ENCODE measurements at places on chromosomes 1 and 21.

DNA sequence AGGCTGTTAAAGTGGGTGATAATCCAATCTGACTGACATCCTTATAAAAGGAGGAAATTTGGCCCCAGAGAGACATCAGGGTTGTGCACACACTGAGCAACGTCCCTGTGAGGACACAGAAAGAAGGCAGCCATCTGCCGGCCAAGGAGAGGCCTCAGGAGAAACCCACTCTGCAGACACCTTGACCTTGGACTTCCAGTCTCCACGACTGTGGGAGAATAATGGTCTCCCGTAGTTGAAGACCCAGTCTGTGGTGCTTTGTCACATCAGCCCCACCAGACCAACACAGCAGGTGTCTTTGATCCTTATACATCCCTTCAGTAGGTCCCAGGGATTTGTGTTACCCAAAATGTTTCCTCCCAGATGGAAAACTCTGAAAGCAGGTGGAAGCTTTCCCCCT, 4.2 kb upstream of the DNAJC28 start:
- DNase-seq: no peak

GRCh38 chr1:33055210-33056008, 18.7 kb upstream of the AK2 start:
- no peak for DNase-seq

GRCh38 chr1:42000766-42001165, 82.0 kb upstream of the HIVEP3 start:
- no peak for DNase-seq

DNA sequence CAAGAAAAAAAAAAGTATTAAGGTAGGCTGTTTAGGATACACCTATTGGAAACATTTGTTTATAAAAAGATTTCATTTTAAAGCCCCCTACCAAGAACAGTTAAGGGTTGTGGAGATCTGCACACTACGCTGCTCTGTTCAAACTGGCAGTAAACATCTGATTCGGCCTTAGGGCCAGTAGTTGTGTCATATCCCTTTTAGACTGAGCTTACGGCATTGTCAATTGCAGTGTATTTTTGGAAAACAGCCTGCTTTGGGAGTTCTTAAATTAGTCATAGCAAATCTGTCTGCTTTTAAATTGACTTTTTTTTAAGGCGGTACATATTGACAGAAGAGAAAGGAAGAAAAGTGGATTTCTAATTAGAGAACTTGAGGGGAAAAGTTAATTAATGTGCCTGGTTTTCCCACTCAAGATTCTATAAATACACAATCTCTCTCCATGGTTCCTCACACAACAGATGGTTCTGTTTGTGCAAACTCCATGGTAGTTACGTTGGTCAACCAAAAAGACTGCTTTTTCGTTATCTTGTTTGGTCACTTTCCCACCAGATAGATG, 1.7 kb upstream of the ELK4 start:
- no peak for DNase-seq

DNA sequence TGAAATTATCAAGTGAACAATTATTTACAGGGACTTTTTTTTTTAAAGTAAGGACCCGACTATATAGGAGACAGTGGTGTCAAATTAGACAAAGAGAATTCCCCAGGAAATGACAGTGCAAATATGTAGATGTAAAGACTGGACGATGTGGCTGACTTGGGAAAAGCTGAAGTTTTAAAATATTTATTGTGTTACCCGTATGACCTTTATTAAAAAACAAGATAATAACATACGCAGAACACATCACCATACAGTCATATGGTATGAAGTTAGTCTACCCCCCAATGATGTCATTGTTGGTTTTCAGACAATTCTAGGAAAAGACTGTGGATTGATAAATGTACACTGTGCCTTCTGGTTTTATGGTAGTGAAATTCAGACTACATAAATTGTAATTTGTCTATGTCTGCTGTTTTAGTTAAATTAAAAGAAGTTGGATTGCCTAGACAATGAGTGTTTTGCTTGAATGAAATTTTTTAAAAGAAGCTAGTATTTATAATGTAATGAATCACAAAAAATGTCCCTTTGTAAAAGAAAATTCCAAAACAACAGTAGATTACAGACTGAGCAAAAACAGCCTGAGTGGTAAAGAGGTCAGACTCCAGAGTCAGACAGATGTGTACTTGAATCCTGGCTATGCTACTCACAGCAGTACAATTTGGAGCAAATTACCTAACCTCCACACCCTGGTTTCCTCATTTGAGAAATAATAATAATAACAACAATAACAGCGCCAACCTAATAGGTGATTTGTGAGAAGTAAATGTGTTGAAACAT, 15.5 kb upstream of the PDC start:
- DNase-seq: no peak

GRCh38 chr1:78383923-78384322, 106.9 kb upstream of the PTGFR start:
- DNase-seq: no peak

DNA sequence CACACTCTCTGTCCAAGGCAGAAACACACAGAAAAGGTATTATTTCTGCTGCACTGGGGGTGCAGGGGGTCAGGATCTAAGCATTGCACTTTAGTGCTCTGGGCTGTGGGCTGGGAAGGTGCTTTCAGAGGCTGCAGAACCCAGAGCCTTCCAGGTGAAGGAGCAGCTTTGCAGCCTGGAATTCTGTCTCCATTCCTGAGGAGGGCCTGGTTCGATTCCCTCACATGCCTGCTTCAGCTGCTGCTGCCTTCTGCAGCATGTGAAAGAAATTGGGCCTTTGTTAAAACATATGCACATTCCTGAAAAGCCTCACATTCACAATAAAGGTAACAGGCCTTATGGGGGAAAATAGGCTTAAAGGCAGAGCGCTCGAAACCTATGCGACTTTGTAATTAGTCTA, 35.9 kb downstream of the VTCN1 start:
- DNase-seq: no peak

GRCh38 chr1:109350182-109350581, 43.4 kb upstream of the MYBPHL start:
- no peak for DNase-seq

- DNase-seq: no peak
These were observed 12.5 kb upstream of the PTPN14 start for GRCh38 chr1:214563881-214564280.

DNA sequence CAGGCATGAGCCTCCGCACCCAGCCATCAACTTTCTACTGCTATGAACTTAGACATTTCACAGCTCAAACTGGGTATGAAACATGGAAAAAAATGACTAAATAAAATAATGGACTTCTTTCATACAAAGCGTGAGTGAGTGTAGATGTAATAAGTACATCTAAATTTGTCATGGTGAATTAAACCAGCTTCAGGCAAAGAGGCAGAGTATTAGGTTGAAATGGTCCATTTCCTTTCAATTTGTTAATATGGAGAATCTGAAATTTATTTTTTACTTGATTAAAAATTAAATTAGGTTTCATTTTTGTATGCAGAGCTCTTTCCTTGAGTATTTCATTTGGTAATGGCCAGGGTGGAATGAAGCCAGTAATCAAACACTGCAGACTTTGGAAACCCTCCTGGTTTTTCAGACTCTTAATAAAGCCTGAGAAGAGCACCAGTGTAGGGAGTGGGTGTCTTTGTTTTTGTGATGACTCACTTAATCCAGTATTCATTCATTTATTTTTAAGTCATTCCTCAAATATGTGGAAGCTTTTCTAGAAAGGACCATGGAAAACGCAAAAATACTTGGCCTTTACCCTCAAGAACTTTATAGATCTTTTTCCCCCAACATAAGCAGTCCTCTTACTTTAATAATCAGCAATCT, 49.2 kb downstream of the ALG14 start:
- DNase-seq: no peak

DNA sequence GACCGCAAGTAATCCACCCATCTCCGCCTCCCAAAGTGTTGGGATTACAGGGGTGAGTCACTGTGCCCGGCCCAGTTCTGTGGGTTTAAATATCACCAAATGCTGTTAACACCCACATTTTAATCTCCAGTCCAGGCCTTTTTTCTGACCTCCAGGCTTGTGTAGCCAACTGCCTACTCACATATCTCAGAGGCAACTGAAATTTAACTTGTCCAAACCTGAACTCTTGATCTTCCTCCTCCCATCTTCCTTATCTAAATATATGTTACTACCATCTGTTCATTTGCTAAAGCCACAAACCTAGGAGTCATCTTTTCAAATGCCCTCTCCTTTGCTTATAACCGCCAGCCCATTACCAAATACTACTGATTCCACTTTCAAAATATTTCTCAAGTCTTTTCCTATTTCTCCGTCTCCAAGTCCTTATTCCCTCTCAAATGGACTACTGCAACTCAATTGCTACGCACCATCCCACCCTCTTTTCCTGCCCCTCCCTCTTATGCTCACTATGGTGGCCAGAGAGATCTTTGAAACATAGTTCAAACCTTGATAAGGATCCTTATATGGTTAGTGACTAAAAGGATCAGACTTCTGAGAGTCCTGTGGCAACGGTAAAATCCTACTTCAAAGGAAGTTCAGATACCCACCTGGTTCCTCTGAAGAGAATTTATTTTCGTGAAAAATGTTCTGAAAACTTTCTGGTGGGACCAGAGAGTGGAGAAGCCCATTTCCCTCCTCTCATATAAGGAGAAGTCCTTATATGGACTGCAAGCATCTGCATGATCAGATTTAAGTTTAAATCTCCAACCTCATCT, 78.5 kb upstream of the CDC42BPA start:
- no peak for DNase-seq

DNA sequence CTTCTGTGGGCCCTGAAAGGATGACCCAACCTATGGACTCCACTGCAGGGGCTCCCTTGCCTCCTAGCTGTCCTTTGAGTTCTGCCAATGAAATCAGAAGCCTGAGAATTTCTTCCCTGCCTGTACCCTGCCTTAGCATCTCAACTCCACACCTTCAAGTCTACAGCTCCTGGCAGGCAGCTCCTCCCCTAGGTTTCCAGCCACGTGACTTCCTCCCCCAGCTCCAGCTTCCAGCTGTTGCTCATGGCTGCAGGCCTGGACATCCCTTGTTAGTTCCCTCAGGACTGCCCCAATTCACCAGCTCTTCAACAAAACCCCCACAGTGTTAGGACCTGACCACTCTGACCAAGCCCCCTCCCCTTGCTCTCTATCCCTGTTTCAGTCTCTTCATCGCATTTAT, 2.4 kb downstream of the RCAN1 start:
- DNase-seq: no peak

DNA sequence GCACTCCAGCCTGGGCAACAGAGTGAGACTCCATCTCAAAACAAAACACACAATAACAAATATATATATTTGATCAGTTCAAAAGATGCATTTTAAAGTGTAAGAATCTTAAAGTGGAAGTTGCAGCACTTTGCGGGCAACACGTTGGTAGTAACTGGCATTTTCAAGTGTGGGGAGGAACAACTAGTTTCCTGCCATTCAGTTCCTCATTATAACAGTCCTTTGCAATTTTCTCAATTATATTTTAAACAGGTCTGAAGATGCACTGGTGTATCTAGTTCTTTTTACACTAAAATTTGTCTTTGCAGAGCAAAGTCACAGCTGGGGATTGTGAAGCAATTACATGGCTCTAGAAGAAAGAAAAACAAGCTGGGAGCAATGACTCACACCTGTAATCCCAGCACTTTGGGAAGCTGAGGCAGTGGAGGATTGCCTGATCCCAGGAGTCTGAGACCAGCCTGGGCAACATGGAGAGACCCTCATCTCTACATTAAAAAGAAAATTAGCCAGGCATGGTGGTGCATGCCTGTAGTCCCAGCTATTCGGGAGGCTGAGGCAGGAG, 25.3 kb downstream of the RRAGC start:
- no peak for DNase-seq

GRCh38 chr1:219160967-219161366, 12.7 kb upstream of the LYPLAL1 start:
- no peak for DNase-seq

- DNase-seq: no peak
These were observed 35.4 kb upstream of the FOXO6 start for GRCh38 chr1:41325801-41326200.

DNA sequence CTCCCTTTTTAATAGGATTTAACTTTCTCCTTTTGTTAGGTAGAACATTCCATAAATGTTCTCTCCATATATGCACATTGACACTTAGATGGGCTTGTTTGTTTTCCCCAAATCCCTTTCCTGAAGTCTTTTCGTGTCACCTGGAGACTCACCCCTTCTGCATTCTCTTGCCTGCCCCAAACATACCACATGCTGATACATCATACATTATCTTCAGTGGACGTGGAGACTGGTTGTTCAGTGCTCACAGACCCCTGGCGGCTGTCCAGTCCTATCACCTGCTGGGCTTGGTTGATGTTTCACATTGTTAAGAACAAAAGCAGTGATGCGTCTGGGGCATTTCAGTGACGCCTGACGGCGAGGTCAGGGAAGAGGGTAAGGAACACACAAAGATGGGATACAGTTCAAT, 22.2 kb downstream of the FMOD start:
- no peak for DNase-seq

- no peak for DNase-seq
These were observed 51.7 kb upstream of the BARHL2 start for GRCh38 chr1:90768826-90769225.

- DNase-seq: no peak
These were observed 49.1 kb downstream of the ATP2B4 start for GRCh38 chr1:203675596-203676347.

DNA sequence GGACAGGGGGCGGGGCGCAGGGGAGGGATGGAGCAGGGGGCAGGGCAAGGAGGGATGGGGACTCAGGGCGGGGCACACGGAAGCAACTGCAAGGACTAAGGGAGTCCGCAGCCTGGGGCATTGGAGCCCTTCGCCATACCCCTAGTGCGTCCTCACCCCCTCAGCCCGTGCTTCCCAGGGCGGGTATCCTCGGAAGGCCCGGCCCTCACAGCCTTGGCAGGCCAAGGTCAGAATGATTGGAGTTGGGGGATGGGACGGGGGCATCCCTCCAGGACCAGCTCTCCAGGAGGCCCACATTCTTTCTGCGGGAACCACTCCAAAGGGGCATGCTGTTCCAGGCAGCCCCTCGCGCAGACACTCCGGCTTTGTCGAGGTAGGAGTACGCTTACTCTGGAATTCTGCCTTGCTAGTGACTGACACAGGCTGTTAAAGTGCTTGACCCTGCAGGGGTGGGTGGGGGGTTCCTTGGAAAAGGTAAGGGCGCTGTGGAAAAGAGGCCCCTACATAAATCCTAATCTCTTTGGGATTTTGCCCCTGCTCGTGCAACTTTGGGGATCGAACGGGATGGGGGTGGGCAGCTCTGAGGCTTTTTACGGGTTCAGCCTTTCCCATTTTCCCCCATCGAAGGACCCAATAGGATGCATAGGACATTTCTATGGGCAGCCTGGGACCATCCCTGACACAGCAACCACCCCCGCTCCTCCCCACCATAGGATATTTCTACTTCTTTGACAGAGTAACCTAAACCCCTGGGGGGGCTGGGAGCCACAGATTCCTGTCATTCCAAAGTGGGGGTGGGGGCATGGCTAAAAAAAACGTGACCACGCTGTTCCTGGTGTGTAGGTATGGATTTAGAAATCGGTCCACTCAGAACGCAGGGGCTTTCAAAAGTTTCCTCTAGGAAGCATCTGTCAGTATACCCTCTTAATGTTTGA, 738 bp upstream of the TRIM11 start:
- no peak for DNase-seq

GRCh38 chr1:162136760-162137159, 67.3 kb downstream of the NOS1AP start:
- no peak for DNase-seq

- DNase-seq: no peak
These were observed 217.6 kb downstream of the ADGRL2 start for GRCh38 chr1:82018319-82018718.
